ENCODE measurements at places on chromosomes 11 and 22.

DNA sequence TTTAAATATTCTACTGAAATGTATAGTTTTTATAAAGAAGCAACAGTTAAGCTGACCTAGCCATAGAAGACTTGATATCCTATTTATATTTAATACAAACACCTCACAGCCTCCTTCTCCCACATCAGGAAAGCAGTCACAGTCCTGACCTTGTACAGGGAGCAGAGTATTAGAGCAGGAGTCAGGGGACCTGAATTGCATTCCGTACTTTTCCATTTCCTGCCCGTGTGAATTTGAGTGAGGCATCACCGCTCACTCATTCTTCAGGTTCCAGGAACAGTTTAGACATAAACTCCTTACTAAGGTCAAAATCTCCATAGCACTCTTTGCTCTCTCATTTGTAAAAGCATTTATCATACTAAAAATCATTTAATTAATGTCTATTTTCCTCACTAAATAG is 482.5 kb upstream of the FAT3 start:
- H3K36me3 ChIP-seq: no peaks in the 10 kb centered on the region
- no peaks in the 10 kb centered on the region for H3K27me3 ChIP-seq
- no peak for DNase-seq
- no peaks in the 10 kb centered on the region for H3K4me1 ChIP-seq
- H3K27ac ChIP-seq: no peak overlapping the region
- H3K4me3 ChIP-seq: no peak overlapping the region

GRCh38 chr11:76552987-76553386 is 108.2 kb downstream of the EMSY start:
- no peaks in the 10 kb centered on the region for H3K27me3 ChIP-seq
- no peak overlapping the region for H3K27ac ChIP-seq
- no peaks in the 10 kb centered on the region for H3K4me1 ChIP-seq
- H3K36me3 ChIP-seq: no peaks in the 10 kb centered on the region
- no peak for DNase-seq

GRCh38 chr11:21485006-21485405 is 707.9 kb upstream of the ANO5 start:
- H3K27me3 ChIP-seq: no peaks in the 10 kb centered on the region
- DNase-seq: no peak
- no peak overlapping the region for H3K27ac ChIP-seq
- no peaks in the 10 kb centered on the region for H3K4me1 ChIP-seq
- H3K4me3 ChIP-seq: no peak overlapping the region
- H3K36me3 ChIP-seq: no peaks in the 10 kb centered on the region

DNA sequence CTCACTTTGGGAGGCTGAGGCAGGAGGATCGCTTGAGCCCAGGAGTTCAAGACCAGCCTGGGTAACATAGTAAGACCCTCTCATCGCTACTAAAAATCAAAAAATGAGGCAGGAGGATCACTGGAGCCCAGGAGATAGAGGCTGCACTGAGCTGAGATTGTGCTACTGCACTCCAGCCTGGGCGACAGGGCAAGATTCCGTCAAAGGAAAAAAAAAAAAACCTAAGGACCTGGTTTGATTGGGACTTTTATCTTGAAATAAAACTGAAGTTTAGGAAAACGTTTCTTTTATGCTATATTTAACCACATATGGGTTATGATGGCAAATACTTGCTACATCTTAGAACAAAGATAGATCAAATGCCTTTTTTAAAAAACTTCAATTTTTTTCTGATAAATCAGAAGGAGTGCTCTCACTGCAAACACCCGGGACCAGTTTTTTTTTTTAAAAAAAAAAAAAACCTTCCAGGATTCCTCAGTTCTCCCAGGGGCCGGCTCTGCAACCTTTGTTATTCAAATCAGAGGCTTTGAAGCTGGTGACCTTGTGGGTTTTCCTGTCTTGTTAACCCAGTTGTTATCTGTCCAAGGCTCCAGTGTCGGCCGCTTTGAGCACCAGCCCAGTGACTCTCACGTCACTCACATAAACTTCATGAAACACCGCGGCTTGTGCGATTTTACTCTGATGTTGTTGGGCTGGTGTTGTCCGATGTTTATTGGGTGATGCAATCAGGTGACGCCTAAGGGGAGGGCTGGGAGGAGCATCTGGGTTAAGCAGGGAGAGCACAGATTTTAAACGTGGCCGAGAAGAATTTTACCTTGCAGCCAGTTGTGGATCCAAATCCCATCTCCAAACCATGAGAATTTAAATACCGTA is 24.7 kb upstream of the SLC22A12 start:
- peaks cover 14% of the 10 kb centered on the region for H3K4me1 ChIP-seq
- H3K27ac ChIP-seq: no peak overlapping the region
- H3K36me3 ChIP-seq: no peaks in the 10 kb centered on the region

DNA sequence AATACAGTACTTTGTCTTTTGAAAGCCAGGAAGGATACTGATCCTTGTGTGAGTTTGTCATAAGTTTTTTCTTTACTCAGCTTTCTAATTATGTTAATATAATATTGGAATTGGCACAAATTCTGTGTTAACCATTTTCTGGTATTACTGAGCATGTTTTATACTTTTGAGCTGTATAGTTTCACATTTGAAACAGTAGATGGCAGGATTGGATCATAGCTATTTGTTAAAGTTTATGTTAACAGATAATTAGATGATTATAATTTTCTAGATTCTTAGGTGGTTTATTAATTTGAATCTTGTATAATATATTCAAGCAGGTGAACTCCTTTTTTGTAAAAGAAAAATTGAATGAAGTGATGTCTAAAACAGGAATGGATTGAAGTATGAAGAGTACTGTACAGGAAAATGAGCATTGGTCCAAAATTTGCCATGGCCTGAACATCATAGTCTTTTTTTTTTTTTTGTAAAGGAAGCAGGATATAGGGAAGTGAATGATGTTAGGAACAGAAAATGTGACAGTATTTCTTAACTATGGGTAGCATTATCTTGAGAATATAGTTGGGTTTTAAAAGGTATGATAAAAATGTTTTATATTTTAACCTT is 102.0 kb downstream of the CYP2R1 start:
- H3K36me3 ChIP-seq: no peaks in the 10 kb centered on the region
- H3K27me3 ChIP-seq: no peaks in the 10 kb centered on the region
- no peak for DNase-seq
- H3K4me1 ChIP-seq: no peaks in the 10 kb centered on the region

DNA sequence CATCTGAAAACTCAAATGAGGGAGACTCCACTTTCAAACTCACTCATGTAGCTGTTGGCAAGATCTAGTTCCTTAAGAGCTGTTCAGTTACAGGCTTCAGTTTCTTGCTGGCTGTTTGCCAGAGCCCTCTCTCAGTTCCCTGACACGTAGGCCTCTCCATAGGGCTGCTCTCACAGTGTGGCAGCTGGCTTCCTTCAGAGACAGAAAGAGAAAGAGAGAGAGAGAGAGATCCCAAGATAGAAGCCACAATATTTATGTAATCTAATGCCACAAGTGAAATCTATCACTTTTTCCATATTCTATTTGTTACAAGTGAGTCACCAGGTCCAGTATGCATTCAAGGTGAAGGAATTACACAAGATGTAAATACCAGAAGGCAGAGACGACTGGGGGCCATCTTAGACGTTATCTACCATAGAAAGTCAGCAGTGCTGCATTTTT is 168.8 kb downstream of the RCN1 start:
- H3K36me3 ChIP-seq: no peaks in the 10 kb centered on the region
- H3K27me3 ChIP-seq: no peaks in the 10 kb centered on the region
- no peak overlapping the region for H3K4me3 ChIP-seq
- no peak for DNase-seq
- no peak overlapping the region for H3K27ac ChIP-seq
